ENCODE measurements at places on chromosomes 2 and 18.

DNA sequence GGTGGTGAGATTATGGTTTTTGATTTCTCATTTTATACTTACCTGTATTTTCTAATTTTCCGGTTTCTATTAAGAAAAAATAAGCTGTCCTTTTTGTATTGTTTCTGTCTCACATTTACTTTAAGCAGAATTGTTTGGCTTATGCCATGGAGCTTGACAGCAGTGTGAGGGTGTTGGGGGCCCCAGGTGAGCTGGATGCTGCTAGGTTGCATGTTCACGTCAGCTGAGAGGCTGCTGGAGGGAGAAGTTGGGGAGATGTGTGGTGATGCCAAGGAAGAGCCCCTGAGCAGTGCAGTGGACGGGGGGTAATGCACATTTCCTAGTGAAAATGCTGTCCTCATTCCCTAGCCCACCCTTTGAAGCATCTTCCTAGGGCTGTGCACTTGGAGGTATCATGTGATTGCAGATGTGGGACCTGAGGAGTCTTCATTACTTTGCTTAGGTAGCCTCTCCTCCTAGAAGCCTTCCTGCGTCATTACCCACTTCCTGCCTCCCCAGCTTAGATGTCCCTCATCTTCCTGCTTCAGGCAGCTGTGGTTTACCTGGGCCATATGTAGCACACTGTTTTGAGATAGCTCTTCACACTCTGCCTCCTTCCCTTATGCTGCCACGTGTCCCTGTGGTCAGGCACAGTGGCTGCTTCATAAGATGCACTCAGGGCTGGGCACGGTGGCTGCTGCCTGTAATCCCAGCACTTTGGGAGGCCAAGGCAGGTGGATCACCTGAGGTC lies 16.2 kb downstream of the ATG16L1 start:
- peak; percentile 43 for DNase-seq

- DNase-seq: peak; percentile 89
Observed at GRCh38 chr2:74834792-74835755, 1.1 kb downstream of the HK2 start.

GRCh38 chr2:120445449-120446143 lies 99.7 kb downstream of the INHBB start:
- DNase-seq: no peak

DNA sequence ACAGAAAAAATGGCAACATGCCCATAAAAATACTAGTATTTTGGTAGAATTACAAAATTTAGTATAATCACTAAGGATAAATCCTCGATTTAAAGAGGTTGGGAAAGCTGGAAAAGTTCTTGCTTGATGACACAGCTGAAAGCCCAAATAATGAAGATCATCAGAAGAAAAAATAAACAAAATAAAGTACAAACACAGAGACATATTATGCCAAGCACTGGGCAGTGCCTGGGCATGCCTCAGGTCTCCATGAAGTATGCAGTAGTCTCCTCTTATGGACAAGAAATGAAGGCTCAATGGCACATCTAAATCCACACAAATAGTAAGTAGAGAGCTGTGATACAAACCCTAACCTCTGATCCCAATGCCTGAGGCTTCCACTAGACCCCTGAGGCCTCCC lies 57.7 kb downstream of the RNU4ATAC start:
- no peak for DNase-seq

- no peak for DNase-seq
Observed at GRCh38 chr2:102592601-102593000, 26.8 kb upstream of the SLC9A2 start.

GRCh38 chr2:105977212-105977611 lies 216.9 kb downstream of the UXS1 start:
- DNase-seq: no peak

- DNase-seq: no peak
Observed at GRCh38 chr2:19874726-19875125, 27.1 kb downstream of the TTC32 start.

DNA sequence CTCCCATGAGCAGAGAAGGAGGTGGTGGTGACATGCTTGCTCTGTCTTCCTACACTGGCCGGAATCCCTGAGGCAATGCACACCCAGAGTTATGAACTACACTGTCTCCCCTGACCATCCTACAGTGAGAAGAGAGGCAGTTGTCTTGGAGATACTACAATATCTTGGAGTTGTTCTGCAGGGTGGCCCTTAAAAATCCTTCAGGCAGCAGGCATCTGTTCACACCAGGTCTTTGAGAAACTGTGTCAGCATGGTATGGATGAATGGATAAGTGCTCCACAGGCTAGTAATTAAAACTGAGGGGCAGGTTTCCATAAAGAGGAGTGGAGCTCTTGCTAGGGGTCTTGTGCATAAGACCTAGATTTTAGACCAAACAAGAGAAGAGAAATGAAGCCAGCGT lies 223.7 kb upstream of the COPS8 start:
- no peak for DNase-seq

DNA sequence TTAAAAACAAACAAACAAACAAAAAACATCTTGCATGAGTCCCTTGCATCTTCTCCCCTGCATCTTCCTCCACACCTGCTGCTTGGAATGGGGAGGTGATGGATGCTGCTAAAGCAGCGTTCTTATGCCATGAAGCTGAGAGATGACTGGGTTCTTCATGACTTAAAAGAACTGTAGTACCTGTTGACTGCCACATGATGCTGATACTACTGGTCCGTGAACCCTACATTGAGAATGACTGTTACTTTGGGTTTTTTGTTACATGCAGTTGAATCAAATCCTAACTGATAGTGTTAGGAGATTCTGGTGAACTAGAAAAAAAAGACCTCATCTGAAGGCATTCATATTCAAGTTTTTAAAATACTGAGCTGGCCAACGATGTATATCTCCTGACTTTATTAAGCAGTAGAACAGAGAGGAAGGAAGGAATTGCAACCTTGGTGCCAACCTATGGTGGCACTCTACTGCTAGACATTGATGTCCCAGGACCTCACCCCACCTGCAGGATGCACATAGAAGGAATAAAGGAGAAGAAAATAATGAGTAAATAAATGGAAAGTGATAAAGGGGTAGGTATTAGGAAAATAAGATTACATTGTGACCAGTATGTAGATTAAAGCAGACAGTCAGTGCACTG lies 63.2 kb upstream of the SPAG16 start:
- DNase-seq: no peak

DNA sequence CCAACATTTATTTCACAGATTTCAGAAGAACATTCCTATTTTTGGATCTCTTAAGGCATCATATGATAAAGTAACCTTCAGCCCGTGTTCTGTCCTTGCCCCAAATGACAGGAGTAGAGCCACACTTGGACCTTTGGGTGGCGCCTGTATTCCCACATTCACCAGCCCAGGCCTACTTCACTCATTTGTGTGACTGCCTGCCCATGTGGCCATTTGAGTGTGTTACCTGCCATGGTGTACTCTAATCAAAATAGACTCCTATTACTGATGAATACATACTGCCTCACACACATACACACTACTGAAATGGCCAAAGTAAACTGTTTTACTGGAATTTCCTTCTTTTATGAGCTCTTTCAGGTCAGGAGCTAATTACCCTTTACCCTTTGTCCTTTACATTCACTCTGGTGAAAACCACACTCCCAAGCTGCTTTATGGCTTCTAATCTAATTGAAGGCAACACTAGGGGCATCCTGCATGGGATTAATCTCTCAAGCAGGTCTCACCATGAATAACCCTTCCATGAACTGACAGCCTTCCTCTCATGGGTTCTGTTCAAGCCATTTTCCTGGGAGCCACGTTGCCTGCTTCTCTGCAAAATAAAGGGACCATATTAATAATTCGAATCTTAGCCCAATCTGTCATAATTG lies 271.0 kb upstream of the GALNT5 start:
- DNase-seq: no peak

DNA sequence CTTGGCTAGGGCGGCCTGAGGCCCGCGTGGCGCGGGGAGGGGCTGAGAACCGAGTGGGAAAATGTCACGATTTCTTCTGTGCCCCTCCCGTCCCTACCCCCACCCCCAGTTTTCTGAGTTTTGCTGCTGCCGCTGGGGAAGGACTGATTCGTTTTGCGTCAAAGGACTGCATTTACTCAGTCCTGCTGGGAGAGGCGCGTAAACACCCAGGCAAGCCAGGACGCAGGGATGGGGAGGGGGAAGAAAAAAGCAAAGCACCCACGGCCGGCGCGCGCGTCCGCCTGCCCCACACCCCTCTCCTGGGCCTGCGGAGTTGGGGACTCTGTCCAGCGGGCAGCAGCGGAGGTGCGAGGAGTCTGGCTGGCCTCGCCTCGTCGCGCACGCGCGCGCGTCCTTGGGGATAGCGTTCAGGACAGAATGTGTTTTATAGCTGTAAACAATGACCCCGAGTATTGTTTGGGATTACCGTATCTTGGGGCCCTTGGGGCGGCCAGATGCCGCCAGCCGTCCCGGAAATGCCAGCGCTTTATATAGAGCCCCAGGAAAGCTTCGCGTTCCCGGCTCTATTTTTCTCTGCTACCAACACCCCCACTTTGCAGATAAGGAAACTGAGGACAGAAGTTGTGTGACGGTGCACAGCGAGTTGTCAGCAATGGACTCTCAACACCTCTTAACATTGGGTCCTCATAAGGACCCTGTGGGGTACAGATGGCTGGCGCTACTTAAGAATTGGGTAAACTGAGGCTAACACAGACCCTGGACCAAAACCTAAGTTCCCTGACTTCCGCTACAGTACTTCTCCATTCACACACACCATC lies 1.7 kb upstream of the FOSL2 start:
- peak; percentile 44 for DNase-seq

GRCh38 chr18:74303936-74304335 lies 11.7 kb upstream of the C18orf63 start:
- DNase-seq: no peak

GRCh38 chr2:53655256-53655655 lies 112.3 kb upstream of the CHAC2 start:
- DNase-seq: no peak

GRCh38 chr2:237689336-237690131 lies 62.1 kb downstream of the LRRFIP1 start:
- DNase-seq: no peak

DNA sequence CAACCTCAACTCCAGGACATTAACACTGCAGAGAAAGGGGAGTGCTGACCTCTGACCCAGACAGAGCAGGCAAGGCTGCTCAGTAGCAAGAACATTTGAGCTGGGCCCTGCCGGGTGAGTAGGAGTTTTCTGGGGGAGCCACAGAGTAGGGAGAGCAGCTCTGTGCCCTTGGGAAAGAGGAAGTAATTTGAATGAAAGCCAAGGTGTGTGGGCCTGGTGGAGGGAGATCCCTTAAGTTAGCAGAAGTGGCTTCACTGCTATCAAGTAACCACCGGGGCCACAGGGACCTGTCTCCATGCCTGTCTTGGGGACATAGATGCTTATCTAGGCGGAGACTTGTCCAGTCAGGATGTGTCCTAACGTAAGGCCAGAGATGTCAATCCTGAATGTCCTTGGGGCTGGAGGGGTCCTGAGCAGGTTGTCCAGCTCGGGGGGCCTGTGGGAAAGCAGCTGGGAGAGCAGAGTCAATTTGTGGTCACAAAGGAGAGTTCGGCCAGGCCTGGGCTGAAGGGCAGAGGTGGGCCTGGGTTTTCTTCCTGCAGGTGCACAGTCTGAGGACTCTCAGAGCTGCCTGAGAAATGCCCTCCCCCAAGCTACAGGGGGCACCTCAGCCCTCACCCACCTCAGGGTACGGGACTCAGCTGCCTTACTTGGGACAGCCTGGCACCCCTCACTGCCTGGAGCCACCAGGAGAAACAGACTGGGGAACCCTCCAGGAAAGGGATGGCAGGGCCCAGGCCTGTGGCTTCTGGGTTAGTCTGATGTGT lies 15.0 kb upstream of the OTOF start:
- no peak for DNase-seq

GRCh38 chr2:8549273-8549922 lies 132.5 kb upstream of the ID2 start:
- no peak for DNase-seq

DNA sequence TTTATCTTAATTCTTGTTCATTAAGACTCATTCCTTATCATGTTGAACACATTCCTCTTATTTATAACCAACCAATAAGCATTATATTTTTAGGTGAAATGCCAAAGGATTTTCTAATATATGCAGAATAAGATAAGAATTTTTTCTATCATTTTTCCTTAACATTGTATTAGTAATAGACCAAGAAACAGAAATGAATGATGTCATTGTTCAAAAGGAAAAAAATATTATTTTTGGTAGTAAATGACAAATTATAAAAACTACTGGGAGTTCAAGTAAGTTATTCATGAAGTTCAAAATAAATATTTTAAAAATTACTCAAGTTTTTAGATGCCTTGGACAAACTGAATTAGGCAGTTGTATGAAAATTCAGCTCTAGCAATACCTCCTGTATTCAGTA lies 25.5 kb downstream of the DCAF17 start:
- DNase-seq: no peak

DNA sequence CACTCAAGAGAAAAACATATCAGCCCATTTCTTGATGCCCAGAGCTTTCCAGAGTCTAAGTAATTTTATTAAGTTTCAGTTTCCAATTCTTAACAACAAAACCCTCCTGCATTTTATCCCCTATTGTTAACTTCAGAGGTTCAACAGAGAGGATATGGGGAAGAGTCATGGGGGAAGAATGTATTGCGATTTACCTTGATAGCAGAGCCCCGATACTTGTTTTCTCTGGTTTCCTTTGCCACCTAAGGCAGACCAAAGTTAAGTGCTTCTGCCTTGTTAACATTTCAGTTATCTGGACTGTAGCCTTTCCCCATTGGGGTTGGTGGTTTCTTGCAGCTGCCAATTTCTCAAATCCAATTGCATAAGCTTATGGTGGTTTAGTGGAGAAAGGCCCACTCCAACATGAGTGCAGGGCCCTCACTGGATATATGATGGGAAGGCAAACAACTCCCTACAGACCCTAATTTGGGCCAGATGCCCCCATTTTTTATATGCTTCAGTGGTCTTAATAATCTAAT lies 82.0 kb upstream of the ITGB6 start:
- DNase-seq: no peak

DNA sequence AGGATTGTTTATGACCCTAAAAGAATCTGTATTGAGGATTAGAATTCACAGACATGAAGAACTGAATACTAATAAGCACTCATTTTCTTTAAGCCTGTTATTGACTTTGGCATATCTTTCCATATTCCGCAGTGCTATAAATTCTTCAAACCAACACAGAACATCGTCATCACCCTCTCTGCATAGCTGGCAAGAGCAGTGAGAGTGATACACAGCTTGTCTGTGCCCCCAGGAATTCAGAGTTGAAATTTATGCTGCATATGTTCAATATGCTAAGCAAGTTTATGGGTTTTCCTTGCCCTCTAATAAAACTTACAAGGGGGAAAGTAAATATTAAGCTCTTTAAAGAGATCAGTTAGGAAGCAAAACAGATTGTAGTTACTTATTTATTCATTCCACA lies 32.7 kb downstream of the CTLA4 start:
- no peak for DNase-seq

- peak; percentile 36 for DNase-seq
Observed at GRCh38 chr18:72868585-72869225, 918 bp upstream of the NETO1 start.

DNA sequence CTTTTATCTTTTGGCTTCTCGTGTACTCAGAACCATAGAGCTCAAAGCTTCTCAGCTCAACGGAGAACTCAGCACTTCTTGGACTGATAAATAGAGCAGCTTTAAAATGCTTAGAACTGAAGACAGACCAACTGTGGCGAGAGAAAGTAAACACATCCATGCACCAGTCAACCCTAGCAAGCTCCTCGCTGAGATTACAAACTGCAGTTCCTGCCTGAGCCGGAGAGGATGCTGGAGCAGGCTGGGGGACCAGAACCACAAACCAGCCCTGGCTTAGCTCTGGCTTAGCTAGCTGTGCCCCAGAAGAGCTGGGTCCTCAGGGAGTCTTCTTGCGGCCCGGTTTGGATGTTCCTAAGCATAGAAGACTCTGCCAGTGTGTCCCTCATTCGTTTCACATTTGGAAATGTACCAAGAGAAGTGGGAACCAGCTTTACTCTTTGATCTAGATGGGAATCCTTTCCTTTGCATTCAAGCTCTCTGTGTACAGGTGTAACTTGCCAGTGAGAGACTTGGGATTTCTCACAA lies 5.6 kb downstream of the PAX8 start:
- peak; percentile 37 for DNase-seq

Data from GM13976 (cell line).